ENCODE measurements at places on chromosomes 11 and 22.

- no peak for DNase-seq
Measured at GRCh38 chr11:88312628-88313027, 24.9 kb downstream of the CTSC start.

DNA sequence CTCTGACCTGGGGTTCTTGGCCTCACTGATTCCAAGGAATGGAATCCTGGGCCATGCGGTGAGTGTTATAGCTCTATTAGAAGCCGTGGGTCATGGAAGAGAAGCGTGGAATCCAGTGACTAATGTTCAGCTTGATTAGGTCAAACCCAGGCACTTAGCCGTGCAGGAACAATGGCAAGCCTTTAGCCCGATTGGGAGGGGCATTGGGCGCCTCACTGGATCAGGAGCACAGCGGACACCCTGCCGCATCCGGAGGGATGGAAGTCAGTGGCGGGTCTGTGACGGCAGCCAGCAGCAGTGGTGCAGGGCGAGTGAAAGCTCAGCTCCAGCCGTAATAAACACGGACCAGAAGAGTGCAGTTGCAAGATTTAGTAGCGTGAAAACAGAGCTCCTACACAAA lies 20.5 kb upstream of the SLC17A6 start:
- no peak for DNase-seq

DNA sequence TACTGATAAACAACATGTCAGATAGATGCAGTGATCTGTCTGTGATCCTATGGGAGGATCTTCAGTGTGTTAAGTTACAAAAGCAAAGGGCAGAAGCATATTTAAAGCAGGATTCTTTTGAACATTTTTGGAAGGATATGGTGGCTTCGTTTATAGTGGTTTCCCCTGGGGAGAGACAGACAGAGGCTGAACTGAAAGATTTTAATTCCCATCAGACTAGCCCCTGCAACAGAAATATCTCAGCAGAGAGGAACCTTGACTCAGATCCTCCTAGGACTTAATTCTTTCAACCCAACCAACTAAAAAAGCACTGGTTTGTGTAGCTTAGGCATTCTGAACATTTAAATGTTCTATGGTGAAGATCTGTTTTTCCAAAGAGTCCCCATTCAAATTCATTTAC lies 5.7 kb downstream of the CLTCL1 start:
- DNase-seq: no peak

GRCh38 chr11:115155978-115156377 lies 348.2 kb downstream of the CADM1 start:
- no peak for DNase-seq

DNA sequence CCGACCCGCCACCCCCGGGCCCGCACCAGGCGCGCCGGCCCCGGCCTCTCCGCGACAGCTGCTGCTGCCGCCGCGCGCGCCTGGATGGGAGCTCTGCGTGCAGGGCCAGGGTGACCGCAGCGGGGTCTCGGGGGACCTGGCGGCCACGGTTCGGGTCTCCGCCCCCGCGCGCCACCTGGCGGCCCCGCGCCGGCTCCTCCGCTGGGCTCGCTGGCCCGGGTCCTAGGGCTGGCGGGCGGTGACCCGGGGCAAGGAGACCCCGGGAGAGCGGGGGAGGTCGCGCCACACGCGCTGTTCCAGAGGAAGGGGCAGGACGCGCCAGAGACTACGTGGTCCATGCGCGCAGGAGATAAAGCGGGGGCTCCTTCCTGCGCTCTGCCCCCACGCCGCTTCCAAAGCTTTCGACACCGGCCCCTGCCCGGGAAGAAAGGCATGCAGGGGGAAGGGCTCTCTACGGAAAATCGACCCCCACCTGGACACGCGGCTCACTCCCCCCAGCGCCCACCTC lies 562 bp downstream of the SHANK2 start:
- DNase-seq: no peak

DNA sequence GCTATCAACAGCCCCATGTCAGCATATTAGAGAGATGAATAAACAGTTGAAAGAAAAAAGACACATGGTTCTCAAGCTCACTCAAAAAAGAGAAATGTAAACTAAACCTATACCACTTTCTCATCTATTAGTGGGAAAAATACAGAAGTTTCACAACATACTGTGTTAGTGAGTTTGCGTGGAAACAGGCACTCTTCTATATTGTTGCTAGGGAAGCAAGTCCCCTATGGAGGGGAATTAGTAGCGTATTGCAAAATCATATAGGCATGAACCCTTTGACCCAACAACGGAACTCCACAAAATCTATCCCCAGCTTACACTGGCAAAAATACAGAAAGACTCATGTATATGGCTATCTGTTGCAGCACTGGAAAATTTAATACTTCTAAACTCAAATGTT lies 14.2 kb upstream of the RFPL2 start:
- DNase-seq: no peak

GRCh38 chr11:118076754-118077281 lies at the start of gene TMPRSS4:
TMPRSS4 (plus strand) TSS chr11:118077078; CDS start chr11:118077303, 225 bp downstream.
- no peak for DNase-seq

GRCh38 chr11:46237248-46238077 lies 40.0 kb upstream of the CREB3L1 start:
- peak; percentile 28 for DNase-seq

DNA sequence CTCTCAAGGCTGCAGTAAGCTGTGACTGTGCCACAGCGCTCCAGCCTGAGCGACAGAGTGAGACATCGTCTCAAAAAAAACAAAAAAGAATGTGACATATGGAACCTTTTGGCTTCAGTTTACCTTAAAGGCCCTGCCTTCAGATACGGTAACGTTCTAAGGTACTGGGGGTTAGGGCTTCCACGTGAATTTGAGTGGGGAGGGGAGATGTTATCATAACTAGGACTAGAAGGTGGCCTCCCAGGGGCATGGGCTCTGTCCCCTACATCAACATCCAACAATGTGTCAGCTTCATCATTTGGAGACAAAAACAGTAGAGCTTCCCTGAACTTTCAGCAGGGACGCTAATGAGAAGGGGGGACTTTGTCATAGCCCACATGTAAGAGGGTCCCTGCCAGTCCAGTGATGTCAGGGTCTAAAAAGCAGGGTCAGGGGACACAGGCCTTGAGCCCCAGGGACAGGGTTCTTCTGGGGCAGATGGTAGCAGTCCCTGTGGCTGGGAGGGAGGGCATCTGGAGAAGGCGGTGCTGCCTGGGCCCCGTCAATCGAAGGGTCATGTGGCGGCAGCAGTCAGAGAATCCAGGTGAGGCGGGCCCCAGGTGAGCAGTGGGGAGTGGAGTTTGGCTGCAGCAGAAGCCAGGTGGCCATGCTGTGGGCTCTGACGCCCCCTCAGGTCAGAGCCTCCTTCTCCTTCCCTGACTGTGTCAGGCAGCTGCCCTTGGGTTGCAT lies 79.8 kb downstream of the BCR start:
- no peak for DNase-seq

GRCh38 chr11:4658629-4659445 lies 15.1 kb downstream of the OR51E1 start:
- no peak for DNase-seq

GRCh38 chr22:23522623-23523251 lies 57.4 kb downstream of the IGLL1 start:
- no peak for DNase-seq

- no peak for DNase-seq
Measured at GRCh38 chr22:45731041-45731797, 59.6 kb downstream of the ATXN10 start.

DNA sequence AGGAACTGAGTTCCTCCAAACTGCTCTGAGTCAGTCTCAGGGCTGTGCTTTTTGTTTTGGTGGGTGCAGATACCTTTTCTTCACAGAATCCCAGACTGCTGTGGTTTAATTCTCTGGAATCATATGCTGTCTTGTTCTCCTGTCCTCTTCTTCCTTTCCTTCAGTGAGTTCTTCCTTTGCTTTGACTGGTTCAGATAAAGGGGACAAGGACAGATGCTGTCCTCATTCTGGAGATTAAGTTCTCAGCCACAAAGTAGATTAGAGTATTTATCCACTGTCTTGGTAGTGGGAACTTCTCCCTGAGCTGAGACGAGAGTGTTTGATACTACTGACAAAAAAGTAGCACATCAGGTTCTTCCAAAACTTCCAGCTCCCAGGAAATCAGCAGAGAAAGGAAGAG lies 13.3 kb downstream of the ZDHHC5 start:
- no peak for DNase-seq

GRCh38 chr22:46598737-46599424 lies 21.3 kb upstream of the GRAMD4 start:
- no peak for DNase-seq

DNA sequence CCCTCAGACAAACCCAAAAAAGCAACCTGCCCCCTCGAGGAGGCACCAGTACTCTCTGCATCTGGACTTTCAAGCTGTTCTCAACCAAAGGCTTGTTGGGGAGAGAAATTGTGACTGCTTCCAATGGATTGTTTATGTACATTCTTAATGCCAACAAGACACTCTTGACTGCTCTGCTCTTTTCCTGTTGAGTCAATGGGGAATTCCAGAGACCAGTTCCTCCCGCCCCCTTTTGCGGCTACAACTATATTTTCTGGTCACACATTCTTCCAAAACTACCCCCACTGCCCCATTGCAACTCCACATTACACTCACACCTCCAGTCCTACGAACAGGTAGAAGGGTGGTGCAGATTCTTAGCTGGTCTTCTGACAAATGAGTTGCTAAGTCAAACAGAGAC lies 187.0 kb downstream of the DSCAML1 start:
- no peak for DNase-seq
